Pulmonary artery endothelial cell (primary cell): ENCODE measurements at places on chromosomes 11 and 22. TPM values are rescaled to one million over a fixed set of nuclear protein-coding genes. Genes with fewer than 3 reads are reported as not detected.
A peak's percentile ranks its signal among the peaks of the same experiment; 100 is the strongest.

The PATE2 gene
- 0.07 and 0.28 TPM in 2 replicates for total RNA-seq

DNA sequence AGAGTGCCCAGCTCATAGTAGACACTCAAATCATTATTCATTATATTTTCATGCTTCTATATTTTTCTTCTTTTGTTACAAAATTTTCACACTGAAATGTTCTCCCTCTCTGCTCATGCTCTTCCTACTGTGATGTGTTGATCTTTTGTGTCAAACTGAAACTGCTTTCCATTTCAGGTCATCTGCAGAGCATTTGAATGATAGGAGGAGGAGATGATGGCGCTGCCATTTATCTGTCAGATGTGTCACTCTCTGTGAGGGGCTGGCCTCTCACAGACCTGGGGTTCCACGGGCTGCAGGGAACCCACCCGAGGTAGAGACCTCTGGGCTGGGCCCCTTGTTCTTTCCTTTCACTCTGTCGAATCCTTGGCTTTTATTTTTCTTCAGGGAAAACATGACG is 41.1 kb downstream of the OR10A6 start:
- no peak for DNase-seq

- DNase-seq: no peak
These were observed 371 bp downstream of the SMCO4 start for GRCh38 chr11:93542811-93543229.

The GRAP2 gene
- total RNA-seq: not detected in 2 replicates

GRCh38 chr11:35040221-35040942 is 98.6 kb upstream of the CD44 start:
- DNase-seq: no peak

- peak; percentile 73 for DNase-seq
These were observed 107.8 kb downstream of the OSBP2 start for GRCh38 chr22:30802202-30803166.

The HSPB2 gene
- total RNA-seq: not detected in 2 replicates

- no peak for DNase-seq
These were observed 13.8 kb upstream of the TFIP11 start for GRCh38 chr22:26525946-26526564.

DNA sequence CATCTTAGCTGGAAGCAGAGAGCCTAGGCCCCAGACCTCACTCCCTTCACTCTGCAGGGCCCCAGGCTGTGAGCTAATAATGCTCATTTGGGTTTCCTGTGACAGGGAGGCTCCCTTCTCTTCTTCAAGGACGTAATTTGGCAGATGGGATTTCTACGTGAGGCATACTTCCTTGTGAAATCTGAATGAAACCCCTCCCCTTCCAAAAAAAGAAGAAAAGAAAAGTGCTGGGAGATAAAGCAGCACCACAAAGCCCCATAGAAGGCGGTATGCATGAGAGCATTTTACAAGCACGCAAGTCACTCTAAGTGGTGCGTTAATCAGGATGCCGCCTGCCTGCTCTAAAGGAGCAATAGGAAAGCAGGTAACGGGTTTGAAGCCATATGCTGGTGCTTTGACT is 5.7 kb downstream of the P2RX3 start:
- DNase-seq: no peak

DNA sequence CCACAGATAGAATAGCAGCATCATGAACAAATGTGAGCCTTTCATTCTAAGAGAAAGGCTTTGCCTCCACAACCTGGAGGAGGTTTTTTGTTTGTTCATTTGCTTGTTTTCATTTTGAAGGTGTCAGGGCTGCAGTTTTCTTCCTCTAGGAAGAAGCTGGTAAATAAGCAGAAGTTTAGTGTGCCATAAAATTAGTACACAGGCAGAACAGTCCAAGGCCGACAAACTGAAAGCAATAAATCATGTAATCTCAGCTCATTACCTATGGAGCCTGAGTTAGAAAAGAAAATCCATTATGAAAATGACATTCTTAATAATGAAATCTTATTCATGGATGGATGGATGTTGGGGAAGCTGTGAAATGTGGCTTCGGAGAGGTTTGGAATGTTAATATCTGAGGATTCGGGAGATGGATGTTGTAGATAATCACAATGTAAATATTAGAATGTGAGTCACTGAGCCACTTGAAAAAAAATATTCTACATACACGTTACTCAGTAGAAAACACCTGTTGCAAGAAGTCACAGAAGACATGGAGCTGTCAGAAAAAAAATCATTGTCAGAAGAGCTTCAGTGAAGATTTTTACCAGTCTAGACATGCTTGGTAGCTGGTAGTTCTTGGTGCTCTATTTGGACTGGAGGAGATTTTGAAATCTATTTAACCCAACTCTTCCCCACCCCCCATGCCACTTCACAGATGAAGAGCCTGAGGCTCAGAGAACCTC is 15.0 kb upstream of the ZDHHC13 start:
- DNase-seq: no peak

The PLAAT3 gene
- total RNA-seq: 44.7 and 57.6 TPM in 2 replicates

The CSF2RB gene
- total RNA-seq: 8.9 and 12.1 TPM in 2 replicates

DNA sequence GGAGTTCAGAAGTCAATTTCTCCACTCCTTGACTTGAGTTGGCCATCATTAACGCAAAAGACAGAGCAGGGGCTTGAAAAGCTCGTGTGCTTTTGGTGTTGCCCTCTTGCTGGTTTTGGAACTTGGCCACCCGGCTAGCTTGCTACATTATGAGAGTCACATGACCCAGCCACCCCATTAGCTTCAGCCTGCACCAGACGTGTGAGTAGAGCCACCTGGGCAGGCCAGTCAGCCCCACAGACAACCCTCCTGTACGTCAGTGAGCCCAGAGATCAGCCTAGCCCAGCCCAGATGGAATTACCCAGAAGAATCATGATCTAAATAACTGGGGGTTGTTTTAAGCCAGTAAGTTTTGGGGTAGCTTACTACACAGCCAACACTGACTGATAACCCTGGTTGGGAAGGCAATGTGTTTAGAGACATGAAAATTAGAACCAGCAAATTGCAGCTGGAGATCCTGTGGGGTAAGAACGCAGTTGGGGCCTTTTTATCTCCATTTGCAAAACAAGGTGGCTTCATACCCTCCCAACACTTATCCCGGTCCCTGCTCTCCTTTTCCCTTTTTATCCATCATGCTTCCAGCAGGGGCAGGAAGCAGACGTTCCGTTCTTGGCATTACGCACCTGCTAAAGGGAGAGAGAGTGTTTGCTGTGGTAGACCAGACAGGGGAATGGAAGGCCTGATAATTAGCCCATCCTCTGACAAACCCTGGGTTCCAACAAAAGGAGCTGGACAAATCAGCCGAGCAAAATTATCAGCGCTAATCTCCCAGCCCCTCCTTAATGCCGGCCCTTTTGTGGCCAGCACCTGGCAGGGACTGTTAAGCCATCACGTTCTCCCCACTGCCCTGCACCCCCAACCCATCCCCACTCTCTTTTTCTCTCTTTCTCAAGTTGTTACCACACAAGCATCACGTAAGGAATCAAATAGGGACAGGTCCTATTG is 548.7 kb upstream of the CADM1 start:
- DNase-seq: no peak

GRCh38 chr11:95919514-95919913 is 4.4 kb downstream of the MTMR2 start:
- no peak for DNase-seq
